Myocyte (in vitro differentiated cells): ENCODE measurements at places on chromosomes 3 and 15. TPM values are rescaled to one million over a fixed set of nuclear protein-coding genes. Genes with fewer than 3 reads are reported as not detected.

The FANCD2OS gene
- not detected in 2 replicates for total RNA-seq

The ABHD5 gene
- total RNA-seq: 26.9 and 28.3 TPM in 2 replicates

DNA sequence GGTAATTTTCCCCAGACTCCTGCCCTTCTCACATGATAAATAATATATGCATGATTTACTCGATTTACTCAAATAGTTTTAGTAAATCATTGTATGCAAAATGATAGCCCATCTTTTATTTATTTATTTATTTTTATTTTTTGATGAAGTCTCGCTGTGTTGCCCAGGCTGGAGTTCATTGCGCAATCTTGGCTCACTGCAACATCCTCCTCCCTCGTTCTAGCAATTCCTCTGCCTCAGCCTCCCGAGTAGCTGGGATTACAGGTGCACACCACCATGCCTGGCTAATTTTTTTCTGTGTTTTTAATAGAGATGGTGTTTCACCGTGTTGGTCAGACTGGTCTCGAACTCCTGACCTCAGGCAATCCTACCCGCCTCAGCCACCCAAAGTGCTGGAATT, 343.8 kb upstream of the PLSCR5 start:
- DNase-seq: no peak

DNA sequence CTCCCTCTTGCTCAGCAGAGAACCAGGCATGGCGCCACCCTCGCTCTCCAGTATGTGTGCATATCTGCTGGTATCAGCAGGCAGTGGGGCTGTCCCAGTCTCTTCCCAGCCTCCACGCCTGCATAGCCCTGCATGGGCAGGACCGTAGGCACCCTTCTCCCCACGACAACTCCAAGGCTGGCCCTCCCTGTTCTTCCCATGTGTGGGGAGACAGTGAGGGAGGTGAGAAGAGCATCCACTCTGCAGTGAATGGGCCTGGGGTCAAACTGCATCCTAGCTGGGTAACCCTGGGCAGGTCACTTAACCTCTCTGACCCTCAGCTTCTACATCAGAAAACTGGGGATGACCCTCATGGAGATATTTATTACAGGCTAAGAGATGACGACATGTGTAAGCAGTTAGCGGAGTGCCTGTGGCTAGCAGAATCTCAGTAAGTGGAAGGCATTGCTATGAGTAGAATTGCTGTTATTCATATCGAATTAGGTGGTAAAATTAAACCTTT, 13.3 kb upstream of the SSUH2 start:
- DNase-seq: no peak

DNA sequence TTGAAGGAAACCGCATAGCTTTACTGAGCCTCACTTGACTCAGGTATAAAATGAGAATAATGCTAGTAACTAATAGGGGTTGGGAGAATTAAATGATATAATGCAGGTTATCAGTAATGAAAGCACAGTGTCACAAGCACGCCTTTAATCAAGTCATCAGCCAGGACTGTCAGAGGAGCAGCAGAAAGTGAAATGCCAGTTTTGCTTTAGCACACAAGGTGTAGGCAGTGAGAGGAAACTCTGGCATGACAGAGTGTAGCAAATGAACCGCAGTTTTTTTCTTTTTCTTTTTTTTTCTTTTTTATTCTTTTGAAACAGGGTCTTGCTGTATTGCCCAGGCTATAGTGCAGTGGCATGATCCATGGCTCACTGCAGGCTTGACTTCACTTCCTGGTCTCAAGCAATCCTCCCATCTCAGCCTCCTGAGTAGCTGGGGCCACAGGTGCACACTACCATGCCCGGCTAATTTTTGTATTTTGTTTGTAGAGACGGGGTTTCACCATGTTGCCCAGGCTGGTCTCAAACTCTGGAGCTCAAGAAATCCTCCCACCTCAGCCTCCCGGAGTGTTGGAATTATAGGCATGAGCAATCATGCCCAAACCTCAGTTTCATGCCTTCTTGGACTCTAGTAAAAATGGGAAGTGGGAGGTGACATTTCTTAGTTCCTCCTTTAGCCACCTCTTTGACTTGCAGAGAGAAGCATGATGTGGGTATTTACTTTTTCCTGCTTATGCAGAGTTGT, 9.7 kb upstream of the SCAANT1 start:
- no peak for DNase-seq
